Endodermal cell (in vitro differentiated cells): ENCODE measurements at places on chromosomes 5 and 9. TPM values are rescaled to one million over a fixed set of nuclear protein-coding genes. Genes with fewer than 3 reads are reported as not detected.

IRX2 gene
- 6.9 and 8.0 TPM in 2 replicates for total RNA-seq

GRCh38 chr5:147748590-147748989, 33.9 kb downstream of the JAKMIP2 start:
- DNase-seq: no peak

DNA sequence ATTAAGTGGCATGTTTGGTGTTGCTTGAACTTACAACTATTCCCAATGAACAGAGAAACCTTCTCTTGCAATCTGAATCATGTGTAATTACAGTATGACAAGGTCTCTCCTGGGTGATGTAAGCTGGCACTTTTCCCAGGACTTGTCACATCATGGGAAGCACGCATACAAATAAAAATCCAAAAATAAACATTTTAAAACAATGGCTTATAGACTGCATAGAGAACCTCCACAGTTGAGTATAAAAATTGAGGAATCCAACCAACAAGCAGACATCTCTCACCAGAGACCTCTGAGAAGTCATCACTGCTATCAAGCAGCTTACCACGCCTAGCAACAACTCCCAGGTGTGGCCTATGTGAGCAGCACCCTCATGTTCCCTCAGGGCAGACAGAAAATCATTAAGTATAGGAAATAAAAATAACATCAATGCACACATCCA, 3.9 kb downstream of the MLLT3 start:
- DNase-seq: no peak

DNA sequence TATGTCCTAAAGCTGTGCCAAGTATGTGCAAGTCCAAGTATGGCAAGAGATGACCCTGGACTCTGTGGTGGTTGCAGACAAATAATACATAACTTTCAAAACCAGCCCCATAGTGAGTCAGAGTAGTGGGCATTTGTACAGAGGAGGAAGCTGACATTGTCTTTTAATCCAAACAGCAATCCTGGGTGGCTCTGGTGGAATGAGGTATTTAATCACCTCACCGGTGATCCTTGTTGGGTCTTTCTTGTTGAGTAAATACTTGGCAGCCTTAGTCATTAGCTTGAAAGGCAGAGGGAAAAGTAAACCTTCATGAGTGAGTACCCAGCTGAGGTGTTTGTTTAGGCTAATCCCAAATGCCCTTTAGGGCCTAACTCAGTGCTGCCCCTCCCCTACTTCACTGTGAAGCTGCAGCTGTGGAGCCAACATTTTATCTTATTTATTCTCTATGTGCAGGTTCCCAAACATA, 148.7 kb upstream of the SLC12A2 start:
- DNase-seq: peak; percentile 76

DNA sequence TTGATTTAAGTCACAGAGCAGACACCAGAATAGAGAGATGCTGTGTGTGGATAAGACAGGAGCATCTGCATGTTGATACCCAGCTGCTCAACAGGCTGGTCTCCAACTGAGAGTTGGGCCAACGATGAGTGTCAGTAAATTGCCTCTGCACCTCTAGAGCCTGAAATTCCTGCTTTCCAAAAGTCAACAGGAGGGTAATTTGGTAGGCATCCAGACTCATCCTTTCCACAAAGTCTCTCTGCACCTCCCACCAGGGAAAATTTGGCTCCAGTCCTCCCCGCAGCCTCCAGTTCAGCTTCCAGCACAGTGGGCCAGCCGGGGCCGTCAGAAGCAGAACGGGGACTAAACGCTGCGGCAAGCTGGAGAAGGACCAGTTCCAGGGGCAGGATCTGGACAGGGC, 136.9 kb downstream of the RFK start:
- DNase-seq: no peak
